ENCODE measurements at places on chromosomes 11 and 22.

DNA sequence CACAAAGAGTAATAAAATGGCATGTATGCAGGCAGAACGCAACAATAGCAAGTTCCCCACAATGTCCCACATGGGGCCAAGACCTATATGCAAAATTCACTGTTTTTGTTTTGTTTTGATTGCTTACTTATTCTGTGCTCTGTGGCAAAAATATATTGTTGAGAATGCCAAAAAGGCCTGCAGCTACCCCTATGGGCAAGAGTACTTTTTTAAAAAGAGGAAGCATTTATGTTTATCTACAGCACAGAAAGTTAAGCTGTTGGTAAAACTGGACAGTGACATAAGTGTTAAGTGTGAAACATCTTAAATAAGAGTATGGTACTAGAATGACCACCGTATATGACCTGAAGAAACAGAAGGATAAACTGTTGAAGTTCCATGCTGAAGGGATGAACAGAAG lies 301.9 kb upstream of the ZC3H12C start:
- no peak for DNase-seq

DNA sequence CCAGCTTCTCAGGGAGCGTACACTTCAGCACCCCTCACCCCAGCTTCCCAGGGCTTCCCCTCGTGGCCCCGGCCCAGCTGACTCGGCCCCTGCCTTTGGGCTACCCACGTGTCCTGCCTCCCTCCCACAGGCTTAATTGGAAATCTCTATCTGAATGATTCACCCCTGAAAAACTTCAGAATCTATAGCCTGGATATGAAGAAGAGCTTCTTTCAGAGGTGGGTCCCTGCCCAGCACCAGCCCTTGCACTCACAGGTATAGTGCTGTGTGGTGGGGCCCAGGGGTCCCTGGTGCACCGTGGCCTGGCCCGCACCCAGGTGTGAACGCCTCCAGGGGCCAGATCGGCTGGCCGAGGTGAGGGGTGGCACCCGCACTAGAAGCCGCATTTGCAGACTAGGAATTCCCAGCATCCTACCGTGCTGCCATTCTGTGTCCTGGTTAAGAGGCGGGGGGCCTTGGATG lies 38.4 kb downstream of the B3GAT1 start:
- DNase-seq = no peak

DNA sequence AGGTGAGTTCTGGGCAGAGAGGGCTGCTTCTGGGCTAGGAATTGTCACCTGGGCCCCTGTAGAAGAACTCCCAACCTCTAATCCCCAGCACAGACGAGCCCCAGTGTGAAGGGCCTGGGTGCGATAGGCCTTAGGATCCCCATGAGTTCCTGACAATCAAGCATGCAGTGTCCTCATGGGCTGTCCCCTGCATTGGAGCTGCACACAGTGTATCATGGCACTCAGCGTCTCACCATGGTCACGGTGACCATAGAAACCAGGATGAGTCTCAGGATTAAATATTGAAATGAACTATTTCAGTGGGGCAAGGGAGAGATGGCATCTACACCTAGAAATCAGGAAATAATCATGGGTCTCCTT lies 292 bp downstream of the SCGB2A1 start:
- DNase-seq = no peak

- DNase-seq = no peak
These were observed 7.3 kb downstream of the DDI1 start for GRCh38 chr11:104043678-104044239.

- no peak for DNase-seq
These were observed 96.6 kb upstream of the KCNA4 start for GRCh38 chr11:30113326-30113898.
